ENCODE measurements at places on chromosomes 5 and 9.

GRCh38 chr5:21574961-21575360 is 1278.2 kb downstream of the CDH12 start:
- no peak for DNase-seq

DNA sequence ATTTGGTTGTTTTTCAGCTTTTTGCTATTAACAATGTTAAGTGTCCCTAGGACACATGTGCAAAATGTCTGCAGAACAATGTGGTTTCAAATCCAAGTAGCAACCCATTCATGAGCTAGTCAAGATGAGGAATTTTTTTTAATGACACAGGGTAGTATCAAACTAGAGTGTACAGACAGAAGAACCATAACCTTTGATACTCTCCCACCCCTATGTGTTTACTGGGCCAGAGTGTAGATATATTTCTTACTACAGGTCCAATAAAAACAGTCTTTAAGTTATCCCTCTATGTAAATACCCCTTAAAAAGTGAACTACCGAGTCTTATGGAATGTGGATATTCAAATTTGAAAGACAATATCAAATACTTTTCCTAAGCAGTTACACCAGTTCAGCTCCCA is 45.6 kb downstream of the AUH start:
- no peak for DNase-seq

GRCh38 chr9:93154293-93154903 is 20.3 kb upstream of the NINJ1 start:
- DNase-seq = no peak

DNA sequence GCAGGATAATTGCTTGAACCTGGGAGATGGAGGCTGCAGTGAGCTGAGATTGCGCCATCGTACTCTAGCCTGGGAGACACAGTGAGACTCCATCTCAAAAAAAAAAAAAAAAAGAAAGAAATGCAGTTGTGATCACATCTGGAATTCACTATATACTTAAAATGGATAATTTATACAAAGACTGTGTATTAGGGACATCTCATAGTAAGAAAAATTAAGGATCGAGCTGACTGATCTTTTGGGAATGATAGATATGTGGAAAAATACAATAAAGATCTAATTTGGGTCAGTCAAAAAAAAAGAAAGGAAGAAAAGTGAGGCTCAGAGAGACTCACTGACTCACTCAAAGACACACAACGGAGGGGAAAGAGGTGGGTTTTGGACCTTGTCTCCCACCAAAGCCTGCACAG is 73.2 kb upstream of the STXBP1 start:
- DNase-seq = no peak

GRCh38 chr5:73317523-73317922 is 131.1 kb downstream of the FOXD1 start:
- DNase-seq = no peak
